Head of caudate nucleus (tissue), 42 donors: ENCODE measurements at places on chromosomes 12 and 14.

DNA sequence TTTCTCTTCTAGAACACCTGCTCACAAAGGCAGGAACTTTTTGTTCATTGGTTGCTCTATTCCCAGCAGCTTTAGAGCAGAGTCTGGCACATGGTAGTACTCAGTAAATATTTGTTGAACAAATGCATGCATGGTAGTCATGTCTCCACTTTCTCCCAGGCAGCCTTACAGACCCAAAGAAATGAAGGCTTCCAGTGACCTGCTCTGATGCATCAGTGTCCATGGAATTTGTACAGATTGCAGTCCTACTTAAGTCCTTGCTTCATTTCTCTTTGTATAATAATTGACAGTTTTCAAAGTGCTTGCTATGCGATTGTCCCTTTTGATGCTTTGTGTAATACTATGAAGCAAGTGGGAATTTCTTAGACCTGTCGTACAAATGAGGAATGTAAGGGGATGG, 119.6 kb downstream of the DERA start:
- DNase-seq, result no peak

DNA sequence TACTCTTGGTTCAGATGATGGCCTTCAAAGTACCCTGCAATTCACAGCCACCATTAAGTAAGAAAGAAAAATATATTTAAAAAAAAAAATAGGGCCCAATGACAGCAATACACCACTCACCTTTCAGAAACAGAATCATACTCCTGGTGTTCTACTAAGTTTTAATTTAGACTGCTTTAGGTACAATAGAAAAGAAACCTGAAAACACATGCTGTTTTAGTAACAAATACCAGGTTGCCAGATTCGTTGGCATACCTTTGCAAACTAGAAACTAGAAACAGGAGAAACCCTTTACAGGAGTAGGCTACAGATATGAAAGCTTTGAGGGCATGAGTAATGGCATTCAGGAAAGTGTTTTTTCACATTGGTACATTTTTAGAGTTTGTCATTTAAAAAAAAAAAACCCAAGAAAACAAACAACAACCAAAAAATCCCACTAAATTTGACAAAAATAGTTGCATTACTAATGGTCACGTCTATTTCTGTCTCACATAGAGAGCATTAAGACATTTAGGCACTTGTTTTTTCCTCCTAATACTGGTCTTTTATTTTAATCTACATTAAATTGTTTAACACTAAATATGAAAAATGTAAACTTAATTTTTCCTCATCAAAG, 4.0 kb downstream of the SIX1 start:
- DNase-seq, result no peak

DNA sequence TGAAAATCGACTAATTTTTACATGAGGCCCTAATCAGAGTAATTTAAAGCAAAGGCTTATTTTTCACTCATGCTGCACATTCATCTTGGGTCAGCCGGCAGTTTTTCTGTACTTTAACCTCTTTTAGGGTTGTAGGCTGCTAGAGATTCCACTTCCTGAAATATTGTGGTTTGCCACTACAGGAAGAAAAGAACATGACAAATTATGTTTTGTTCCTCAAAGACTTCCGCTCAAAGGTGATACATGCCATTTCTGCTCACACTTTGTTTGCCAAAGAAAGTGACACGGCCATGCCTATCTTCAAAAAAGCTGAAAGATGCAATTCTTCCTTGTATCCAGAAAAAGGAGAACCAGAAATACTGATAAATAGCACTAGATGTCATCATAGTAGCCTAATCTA, 183.4 kb upstream of the PPFIA2 start:
- no peak for DNase-seq

GRCh38 chr14:24194186-24194872, 912 bp downstream of the TM9SF1 start:
- DNase-seq, result no peak

DNA sequence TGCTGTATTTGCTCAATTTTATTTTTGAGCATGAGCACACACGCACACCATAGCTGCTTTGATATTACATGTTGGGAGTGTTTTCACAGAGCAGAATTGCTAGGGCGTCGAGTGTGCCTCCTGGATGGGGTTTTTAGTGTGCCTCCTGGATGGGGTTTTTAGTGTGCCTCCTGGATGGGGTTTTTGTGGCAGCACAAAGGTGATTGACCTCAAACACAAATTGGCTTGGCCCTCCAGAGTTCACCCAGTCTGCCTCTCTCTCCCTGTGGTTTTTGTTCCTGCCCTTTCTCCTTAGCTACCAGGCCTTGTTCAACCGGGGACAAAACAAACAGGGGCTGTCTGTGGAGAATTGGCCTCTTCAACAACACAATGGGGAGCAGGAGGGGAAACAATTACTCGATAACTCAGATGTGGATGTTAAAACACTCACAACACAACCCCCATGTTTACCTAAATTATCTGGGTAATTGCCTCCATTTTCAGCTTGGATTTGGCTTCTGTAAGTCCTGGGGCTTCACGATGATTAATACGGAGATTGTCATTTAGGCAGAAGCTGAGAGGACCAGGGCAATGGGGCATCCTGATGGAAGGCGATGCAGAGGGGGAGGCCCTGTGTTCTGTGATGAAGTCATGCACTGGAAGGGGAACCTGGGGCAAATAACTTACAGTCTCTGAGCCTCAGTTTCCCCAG, 26.9 kb downstream of the TBX3 start:
- DNase-seq, result no peak

DNA sequence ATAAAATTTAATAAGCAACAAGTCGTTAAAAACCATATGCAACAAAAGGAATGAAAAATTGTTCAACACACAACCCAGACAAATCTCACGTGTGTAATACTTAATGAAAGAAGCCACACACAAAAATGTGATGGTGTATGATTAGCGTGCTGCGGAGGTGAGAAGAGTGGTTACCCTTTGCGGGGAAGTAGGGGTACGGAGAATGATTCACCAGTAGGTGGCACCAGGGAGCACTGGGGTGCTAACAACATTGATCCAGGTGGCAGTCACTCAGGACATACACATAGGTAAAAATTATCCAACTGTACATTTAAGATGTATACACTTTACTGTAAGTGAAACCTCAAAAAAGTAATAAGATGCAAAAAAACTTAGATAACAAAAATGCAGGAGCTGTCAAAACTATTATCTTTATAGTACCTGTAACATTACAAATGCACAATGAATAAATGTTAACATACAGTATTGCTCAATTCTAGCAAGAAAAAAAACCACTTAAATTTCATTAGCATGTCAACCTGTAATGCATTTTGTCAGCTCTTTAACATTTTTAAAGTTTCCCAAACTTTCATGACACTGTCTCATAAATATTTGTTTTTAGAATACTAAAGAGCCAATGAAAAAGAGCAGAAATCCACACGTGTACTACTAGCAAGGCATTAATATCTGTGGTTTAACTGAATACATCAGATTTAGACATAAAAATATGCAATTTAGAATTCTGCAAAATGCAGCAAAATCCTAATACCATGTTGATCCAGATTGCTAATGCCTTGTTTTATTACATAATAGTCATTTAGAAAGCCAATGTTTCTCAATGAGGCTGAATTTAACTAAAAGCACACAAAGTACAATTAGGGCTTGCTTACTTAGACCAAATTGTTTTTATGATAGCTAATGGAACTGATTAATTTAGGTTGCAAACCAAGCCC, 46.7 kb downstream of the TMCC3 start:
- DNase-seq, result no peak

GRCh38 chr12:65585648-65586602, 238.4 kb upstream of the HMGA2 start:
- no peak for DNase-seq

DNA sequence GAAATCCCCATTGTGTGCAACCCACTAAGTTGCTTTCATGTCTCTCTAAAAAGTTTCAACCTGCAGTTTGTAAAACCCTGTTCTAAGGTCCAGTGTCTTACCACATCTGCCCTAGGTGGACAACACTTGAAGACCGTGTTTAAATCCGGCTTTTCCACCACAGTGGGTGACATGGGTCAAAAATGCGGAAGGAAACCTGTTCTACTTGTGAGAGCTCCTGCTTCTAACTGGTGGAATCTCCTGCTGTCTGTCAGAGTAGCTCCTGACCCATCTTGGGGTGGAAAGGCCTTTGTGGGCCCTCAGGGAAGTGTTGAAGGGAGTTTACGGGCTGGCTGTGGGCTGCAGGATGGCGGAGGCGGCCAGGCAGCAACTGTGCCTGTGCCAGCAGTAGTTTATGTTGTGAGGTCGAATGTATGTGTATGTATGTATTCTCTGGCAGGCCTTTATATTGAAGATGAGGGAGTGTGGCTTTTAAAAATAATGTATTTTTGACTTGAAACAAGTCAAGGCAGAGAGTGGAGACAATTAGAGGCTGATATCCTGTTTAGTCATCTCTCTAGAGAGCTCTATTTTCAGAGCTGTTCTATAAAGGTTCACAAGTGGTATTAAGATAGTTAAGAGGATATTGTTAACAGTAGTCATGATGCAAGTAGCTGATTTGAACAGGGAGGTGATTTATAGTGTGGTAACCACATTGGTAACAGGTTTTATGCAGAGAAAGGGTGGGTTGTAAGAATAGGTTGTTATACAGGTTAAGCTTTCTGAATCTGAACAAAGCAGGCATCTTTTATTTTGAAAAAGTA, 67.0 kb downstream of the PRKCH start:
- DNase-seq, result no peak

DNA sequence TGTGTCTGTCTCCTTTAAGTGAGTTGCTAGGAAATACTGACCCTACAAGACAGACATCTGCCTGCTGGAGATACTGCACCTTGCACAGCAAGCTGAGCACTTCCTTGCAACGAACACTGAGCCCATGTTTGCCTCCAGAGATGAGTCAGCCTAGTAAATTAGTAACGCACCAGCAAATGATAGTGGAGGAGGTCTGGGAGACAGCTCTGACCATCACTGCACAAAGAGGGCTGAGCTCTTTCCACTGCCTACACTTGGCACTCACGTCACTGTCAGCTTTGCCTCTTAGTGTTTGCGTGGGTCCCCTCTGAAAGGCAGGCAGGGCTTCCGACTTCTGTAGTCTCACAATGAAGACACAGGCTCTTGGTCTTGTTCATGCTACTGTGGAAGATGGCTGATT, 109.0 kb downstream of the APAF1 start:
- DNase-seq, result no peak

DNA sequence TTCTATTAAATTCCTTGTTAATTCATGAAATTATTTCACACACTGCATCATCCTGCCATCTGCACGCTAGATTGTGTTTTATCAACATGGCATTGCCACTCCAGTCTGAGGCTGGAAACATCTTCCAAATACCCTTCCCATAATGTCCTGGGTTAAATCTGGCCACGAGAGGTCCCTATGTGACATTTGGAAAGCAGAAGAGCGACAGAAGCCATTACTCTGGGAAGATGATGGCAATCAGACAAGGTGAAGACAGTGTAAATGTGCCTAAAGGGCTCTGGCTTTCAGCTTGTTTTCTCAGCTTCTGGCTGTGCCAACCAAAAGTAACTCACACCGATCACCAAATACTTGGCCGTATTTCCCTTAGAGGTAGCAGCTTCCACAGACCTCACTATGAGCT, 144.8 kb downstream of the CAPZA3 start:
- DNase-seq, result no peak

GRCh38 chr14:32677129-32677780, 261.4 kb upstream of the NPAS3 start:
- DNase-seq, result no peak

DNA sequence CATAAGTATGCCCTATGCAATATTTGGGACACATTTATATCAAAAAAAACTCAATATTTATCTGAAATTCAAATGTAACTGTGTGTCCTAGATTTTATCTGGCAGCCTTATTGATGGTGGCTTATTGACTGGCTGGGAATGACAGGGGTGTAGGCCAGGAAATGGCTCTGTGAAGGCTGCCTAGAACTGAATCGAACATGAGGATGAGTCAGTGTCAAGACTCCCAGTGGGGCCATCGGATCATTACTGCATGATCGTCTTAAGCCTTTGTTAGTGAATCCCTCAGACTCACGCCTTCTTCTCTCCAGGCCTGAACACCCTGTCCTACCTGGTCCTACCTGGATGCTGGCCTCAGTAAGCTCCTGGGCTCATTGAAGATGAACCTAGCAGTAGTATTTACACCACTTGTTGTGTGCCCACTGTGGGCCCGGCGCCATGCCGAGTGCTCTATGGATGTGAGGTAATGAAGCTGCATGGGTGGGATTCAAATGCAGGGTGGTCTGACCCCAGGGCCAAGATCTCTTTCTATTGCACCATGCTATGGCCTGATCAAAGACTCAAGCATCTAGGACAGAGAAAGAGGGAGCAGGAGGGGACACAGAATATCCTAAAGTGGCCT, 21.0 kb upstream of the FAIM2 start:
- no peak for DNase-seq

DNA sequence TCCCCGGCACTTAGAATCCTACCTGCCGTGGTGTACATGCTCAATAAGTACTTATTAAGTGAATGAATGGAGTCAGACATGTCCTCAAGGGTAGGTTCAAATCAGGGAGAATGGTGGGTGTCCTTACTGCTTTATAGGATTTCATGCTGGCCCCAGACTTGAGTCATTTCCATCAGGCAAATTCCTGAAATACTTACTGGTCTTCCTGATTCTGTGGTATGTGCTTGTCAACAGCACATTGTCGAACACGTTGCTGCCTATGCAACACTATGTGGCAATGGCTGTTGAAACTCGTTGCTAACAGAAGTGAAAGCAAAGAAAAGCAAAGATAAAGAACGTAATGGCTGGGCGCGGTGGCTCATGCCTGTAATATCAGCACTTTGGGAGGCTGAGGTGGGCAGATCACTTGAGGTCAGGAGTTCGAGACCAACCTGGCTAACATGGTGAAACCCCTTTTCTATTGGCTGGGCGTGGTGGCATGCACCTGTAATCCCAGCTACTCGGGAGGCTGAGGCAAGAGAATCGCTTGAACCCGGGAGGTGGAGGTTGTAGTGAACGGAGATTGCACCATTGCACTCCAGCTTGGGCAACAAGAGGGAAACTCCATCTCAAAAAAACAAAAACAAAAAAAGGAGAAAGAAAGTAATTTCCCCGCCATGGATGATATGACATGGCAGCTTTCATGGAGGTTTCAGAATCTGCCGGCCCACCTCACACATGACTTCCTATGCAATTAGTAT, 214.9 kb downstream of the ZFP36L1 start:
- no peak for DNase-seq

GRCh38 chr12:71032933-71033332, 112.4 kb upstream of the PTPRR start:
- no peak for DNase-seq

- no peak for DNase-seq
These were observed 8.6 kb downstream of the LGR5 start for GRCh38 chr12:71448150-71448581.

- no peak for DNase-seq
These were observed 11.7 kb downstream of the COCH start for GRCh38 chr14:30885840-30886740.

DNA sequence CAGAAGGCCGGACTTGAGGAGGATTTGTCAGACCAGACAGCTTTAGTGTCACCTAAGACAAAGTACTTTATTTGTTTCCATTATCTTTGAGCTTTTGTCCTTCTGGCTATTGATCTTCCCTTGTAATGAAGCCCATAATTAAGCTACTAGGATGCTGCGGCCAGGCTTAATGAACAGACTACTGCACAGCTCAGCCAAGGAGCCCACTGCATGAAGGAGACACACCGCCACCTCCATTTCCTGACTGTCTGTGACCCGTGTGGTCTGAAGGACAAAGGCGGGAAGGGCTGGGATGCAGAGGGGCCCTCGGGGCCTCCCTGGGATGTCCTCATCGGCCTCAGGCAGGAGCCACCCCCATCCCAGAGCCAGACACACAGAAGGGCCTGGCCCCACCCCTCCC, 31.0 kb upstream of the GALNT9 start:
- no peak for DNase-seq
